CD4-positive, alpha-beta T cell treated with Interleukin-15 for 4 hours (primary cell): ENCODE measurements at places on chromosomes 7 and 10.

DNA sequence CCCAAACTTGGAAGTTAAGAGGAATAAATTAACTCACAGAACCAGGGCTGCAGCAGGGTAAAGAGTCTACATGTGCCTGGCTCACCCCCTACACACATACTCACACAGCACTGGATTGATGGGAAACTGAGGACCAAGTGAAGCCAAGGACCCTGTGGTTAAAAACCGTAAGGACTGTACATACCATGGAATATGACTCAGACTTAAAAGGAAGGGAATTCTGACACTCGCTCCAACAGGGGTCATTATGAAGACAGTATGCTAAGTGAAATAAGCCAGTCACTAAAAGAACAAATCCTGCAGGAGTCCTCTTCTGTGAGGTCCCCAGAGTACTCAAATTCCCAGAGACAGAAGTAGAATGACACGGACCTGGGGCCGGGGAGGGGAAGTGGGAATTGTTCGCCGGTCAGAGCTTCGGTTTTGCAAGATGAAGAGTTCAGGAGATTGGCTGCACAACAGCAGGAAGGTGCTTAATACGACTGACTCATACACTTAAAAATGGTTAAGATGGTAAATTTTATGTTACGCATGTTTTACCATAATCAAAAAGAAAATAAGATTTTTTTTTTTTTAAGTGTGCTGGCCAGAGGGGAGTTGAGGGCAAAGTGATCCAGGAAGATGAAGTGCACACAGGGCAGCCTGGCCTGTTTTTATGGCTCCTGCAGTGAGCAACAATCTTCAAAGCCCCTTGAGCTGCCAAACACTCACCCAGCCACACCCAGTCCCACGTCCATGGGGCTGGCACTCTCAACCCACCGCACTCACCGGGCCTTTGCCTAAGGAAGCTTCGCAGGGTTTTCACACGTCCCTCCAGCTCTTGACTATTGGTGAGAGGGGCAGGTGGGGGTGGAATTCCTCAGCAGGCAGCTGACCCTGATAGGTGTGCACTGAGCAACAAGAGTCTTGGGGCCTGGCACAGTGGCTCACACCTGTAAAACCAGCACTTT lies 26.4 kb downstream of the DRGX start:
- no peak for DNase-seq

DNA sequence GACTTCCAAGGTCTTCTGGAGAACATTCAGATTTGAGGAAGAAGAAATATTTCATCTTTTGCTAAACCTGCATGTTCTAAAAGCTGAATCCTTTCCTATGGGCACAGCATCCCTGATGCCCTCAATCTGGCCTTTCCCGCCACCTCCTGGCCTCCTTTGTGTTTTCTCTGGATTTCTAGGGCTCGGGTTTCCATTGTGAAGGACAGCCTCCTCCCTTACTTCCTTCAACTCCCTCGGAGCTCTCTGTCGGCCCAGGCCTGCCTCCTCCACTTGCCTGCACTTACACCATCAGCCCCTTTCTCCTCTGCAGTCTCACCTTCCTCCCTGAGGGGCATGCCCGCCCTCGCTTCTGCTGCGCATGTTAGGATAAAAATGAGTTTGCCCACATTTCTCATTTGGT lies 75.4 kb downstream of the WIPF3 start:
- DNase-seq, result no peak

GRCh38 chr10:50540069-50540825 lies 83.5 kb downstream of the SGMS1 start:
- peak; percentile 34 for DNase-seq

DNA sequence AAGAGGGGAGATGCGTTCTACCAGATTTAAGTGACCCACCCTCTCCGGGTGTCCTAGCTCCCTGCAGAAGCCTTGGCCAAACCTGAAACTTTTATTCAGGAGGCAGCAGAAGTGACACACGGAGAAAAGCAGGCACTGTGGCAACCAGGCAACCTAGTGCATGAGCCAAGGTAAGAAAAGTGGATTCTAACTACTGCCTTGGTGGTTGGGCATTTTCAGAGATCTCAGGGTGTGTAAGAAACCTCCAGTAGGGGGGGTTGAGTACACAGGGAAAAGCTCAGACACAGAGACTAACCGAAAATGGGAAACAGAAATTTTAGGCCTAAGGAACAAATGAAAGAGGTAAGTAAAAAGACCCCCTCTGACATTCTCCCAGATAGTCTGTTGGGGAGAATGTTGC lies 645.7 kb downstream of the ANKRD7 start:
- DNase-seq, result no peak

GRCh38 chr7:104908636-104909035 lies 105.4 kb upstream of the KMT2E start:
- DNase-seq, result no peak
